ENCODE measurements at places on chromosomes 5 and 9.

DNA sequence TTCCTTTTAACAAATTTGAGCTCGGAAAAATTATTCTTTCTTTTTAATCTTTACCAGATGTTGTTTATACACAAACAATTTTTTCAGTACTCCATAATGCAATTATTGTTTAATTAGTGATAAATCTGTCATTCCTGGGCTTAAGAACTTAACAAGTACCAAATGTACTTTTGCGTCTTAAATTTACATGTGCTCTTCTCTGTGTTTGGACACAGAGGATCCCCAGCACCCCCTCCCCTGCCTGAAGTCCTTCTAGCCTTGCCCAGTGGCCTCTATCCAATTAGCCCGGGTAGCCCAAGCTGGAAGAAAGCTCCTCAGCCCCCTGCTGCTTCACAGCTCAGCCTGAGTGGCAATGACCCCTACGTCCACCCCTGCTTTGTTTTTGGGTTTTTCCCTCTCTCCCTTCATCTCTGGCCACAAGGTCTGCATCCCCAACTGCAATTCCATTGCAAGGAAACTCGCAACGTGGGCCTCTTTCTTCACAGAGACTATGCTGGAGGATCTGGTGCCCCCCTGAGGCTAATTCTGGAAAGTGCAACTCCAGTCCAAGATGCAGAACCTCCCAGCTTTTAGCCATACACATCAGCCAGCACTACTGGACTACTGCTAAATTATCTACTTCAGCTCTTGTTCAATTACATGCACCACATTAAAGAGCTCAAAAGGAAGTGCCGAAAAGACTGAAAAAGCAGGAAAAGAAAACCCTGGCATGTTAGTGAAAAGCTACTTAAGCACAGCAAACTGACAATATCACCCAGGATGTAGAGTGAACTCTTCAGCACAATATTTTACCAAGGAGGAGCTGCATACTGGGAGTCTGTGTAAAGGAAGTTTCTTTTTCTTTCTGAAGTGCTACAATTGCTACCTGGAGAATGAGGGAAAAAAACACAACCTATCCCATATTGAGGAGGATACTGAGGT is 186.2 kb downstream of the FANCC start:
- DNase-seq, result no peak

DNA sequence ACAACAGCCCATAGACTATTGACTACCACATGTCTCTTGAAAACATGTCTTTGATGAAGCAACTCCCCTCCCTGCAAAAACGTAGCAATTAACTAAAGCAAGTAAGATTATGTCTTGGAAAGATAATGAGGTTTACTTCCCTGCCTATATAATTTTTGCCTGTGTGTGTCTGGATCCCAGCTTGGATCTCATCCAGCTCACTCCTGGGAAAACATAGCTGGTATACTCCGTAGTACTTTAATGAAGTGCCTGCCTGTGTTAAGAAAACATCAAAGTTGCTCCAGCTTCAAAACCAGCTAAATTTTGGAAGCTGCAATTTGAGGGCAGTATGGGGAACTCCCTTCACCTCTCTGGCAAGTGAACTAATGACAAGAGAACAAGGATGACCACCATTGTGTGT is 182.6 kb upstream of the C9orf72 start:
- DNase-seq, result no peak

DNA sequence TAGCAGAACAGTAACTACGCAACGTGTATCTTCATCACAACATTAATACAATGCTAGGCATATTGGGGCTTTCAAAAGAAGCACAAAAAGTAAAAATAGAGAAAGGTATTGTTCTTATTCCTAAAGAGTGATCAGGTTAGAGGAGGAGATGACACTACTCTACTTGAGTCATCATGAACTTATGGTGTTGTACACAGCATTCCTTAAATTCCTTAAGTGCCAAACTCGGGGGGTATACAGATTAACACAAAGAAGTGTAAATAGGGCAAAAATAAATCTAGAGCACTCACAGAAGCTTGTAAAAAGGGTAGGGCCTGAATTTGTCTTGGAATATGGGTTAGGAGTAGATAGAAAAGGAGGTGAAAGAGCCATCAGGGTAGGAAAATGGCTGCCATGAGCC is 308.0 kb upstream of the DAP start:
- DNase-seq, result no peak

DNA sequence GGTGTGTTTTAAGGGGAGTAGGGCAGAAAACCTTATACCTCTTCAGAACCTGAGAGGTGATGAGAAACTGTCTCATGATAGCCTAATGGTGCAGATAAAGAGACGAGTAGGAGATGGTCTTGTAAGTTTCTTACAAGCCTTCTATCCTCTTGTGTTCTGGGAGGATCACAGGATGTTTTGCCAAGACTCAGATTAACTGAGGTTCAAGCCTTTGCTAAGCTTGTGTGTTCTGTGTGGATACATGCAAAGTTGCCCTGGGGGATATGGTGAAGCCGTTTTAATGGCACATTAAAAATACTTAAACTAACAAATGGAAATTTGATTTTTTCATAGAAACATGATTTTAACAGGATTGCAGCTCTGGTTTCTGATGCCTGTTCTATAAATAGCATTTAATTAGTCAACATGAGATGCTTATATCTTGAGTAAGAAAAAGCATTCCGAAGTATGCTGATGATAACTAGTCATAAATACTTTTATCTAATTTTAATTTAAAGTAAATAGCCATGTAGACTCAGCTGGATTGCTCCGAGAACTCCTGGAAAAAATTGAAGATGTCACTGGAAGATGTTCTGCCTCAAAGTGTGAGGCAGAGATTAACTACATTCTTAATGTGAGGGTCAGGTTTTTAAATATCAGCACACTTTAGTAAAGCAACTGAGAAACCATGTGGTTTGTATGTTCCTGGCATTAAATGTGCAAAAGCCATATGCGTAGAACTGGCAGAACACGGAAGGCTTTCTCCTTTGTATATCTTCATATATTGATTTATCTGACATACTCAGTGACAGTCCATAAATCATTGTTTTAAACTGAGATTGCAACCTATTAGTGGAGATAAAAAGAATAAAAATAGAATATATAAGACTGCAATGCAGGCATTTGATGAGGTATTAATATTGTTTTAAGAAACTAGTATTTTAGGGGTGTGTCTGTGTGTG is 53.7 kb downstream of the IPO11 start:
- no peak for DNase-seq

GRCh38 chr5:176533894-176534611 is 3.1 kb downstream of the RNF44 start:
- peak; percentile 48 for DNase-seq

GRCh38 chr9:33381231-33381791 is 21.1 kb downstream of the AQP7 start:
- no peak for DNase-seq

DNA sequence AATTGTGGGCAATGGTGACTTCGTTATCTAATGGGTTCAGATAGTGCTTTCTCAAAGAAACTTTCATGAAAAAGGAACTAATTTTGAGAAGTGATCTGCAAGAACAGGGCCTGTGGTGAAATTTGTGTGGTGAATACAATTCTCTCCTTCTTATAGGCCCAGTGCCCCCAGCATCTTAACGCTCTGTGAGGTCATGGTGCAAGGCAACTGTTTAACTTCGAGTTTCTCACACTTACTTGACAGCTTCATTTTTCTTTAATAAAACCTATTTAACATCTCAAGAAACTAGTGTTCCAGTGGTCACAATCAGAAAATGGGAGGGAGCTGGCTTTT is 69.2 kb downstream of the FAM114A2 start:
- DNase-seq, result no peak

DNA sequence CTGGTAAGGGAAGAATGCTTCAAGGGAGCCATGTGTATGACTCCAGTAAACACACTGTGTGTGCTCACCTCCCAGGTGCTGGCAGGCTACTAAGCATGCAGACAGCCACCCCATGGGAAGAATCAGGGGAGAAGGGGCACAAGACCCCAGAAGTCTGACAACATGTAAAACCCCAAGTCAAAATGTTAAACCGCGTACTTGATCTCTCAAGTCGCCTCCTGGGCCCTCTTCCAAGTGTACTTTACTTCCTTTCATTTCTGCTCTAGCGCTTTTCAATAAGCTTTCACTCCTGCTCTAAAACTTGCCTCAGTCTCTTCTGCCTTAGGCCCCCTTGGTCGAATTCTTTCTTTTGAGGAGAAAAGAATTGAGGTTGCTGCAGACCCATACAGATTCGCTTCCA is 31.3 kb downstream of the DAPK1 start:
- no peak for DNase-seq

DNA sequence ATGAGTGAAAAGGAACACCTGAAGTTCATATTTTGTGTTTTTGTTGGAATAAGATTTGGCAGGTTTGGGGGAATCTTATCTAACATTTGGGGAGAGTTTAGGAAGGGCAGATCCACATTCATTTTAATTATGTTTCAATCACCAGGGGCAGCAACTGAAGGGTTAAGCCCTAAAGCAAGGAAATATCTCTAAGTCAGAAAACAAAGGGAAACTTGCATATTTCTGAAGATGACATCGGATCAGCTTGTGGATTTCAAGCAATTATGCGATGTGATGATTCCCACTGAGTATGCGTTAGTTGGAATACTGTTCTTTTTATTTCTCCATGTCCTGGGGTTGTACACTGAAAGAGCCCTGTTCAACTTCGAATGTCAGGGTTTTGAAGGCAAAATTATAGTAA is 59.8 kb upstream of the NFIB start:
- DNase-seq, result no peak
